ENCODE measurements at places on chromosomes 12 and 14.

DNA sequence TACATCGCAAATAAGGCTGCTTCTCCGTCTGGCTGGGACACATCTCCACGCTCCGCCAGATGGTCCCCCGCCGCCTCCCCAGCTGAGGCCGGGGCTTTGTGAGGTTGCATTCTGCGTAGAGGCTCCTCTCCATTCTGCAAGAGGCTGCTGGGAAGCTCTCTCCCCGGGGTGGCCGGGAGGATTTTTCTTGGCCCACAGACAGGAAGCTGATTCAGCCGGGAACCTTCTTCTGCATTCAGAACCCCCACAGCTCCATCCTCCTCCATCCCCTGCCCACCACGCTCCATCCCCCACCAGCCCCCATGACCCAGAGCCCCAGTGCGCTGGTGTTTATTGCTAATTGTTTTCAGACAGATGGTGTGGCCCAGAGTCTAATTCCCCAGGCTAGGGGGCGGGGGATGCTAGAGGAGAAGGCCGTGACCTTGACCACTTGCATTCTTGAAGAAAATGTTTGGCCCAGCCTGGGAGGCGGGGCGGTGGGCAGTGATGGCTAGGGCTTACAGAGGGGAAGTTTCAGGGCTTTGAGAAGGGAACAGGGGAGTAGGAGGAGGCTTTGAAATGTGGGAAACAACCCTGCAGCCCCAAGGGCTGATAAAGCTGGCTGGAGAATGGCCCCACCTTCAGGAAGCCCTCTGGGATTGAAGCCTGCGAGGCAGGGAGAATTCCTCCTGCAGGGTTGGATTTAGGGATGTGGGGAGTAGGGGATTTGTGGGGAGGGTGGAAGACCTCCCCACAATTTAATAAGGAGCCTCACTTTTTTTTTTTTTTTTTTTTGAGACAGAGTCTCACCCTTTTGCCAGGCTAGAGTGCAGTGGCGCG is 88.5 kb upstream of the NCOR2 start:
- peak; percentile 21 for DNase-seq

- DNase-seq: no peak
Measured at GRCh38 chr12:93061473-93062419, 132.7 kb upstream of the EEA1 start.

DNA sequence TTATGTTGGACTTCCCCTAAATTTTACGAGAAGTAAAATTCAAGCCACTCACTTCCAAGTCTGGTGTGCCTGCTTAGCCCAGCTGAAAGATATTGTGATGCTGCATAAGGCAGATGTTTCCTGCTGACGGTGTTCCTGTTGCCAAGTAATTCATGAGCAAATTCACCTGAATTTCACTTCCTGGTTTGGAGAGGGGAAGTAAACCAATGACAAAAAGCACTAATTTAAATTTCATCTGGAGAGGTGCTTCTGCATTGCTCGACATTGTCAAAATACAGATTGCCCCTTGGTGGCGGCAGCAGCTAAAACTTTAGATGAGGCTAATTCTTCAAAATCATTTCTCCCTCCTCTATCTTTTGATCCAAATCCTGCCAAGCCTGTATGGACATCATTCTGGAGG is 281.1 kb downstream of the AACS start:
- no peak for DNase-seq

DNA sequence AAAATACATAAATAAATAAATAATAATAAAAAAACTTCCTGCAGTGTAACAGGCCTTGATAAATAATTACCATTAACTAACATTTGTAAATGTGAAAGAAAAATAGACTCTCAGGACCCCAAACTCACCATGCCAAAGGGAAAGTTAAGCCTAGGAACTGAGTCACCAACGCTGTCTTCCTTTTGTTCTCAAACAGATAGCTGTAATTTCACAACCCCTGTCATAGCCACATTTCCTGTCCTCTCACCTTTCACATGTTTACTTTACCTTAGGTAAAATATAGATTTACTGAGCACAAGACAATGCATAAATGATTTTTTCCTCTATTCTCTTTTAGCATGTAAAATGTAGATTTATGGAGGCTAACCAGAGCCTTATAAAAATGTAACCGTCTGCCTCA is 35.9 kb upstream of the CHST11 start:
- DNase-seq: no peak

DNA sequence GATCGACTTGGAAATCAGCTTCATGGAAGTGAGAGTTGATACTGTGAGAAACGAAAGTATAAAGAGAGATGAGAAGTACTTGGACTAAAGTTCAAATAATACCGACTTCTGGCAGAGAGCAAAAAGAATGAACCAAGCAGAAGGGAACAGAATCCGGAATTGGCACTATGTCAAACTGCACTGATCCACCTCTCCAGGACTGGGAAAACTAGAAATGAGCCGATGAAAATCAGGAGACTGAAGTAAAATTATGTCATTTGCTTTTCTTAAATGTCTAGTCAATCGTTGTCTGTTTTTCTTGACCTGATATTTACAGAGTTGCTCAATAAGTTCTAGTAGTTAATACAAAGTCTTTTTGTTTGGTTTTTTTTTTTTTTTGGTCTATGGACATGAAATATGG is 163.0 kb upstream of the FOXG1 start:
- DNase-seq: peak; percentile 0

DNA sequence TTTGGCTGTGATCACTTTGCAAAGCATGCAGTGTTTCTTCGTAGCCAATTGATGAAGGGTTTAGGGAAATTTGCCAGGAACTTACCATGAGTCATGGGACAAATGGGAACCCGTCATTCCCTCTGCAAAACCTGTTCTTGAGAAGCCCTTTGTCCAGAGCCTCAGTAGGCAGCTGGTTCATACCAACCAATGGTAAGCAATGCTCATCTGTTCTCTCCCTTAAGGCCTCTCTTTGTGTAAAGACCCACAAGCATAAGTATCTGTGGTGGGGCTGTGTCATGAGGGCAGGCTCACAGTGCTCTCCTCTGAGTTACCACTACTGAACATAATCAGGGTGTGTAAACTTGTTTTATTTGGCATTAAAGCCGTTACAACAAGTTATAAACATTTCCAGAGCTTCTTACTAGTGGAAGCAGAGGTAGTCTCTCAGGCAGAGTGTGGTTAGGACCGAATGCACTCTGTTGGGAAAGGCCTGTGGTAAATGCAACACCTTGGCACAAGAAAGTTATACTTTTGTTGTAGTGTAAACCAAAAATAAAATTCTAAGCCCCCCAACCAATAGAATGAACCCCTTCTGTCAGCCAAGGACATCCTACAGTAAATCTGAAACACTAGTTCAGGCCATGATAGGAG is 119.8 kb downstream of the SINHCAF start:
- peak; percentile 75 for DNase-seq

- DNase-seq: no peak
Measured at GRCh38 chr12:67802731-67803130, 154.2 kb downstream of the DYRK2 start.

GRCh38 chr12:41681898-41682297 is 462.8 kb downstream of the GXYLT1 start:
- no peak for DNase-seq

- DNase-seq: no peak
Measured at GRCh38 chr12:40013847-40014246, 92.0 kb downstream of the SLC2A13 start.

- DNase-seq: no peak
Measured at GRCh38 chr12:15212930-15213329, 8.3 kb downstream of the RERG start.

All from RWPE1 (cell line).